ENCODE measurements at places on chromosomes 16 and 17. TPM values are rescaled to one million over a fixed set of nuclear protein-coding genes. Genes with fewer than 3 reads are reported as not detected.

The YPEL2 gene
- total RNA-seq, result 18.9 TPM

The ASPHD1 gene
- total RNA-seq, result 0.13 TPM

The ANKRD40CL gene
- total RNA-seq, result not detected

The SLC16A13 gene
- 39.9 TPM for total RNA-seq

The ITGAX gene
- 1.8 TPM for total RNA-seq

The MPO gene
- total RNA-seq, result 0.43 TPM

The VTN gene
- total RNA-seq, result 3,241 TPM

GRCh38 chr17:77948690-77949114 is 9.8 kb upstream of the TNRC6C start:
- no peak for DNase-seq

DNA sequence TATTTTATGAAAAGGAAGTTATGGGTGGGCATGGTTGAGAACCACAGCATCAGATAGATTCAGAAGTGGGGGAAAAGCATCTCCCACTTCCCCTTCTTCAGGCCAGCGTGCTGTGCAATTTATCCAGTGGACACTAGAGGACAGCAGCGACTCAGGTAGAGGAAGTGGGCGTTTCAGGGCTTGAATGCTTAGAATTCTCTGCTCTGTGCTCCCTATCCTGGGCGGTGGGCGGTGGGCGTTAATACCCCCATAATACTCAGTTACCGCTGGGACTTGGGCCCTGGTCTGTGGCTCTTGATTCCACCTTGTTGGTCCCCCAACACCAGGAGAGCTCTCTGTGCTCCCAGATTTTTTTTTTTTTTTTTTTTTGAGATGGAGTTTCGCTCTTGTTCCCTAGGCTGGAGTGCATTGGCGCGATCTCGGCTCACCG is 3.7 kb upstream of the LYZL6 start:
- DNase-seq, result peak; percentile 62

GRCh38 chr17:10050597-10051101 is 145.6 kb upstream of the RCVRN start:
- DNase-seq, result no peak

DNA sequence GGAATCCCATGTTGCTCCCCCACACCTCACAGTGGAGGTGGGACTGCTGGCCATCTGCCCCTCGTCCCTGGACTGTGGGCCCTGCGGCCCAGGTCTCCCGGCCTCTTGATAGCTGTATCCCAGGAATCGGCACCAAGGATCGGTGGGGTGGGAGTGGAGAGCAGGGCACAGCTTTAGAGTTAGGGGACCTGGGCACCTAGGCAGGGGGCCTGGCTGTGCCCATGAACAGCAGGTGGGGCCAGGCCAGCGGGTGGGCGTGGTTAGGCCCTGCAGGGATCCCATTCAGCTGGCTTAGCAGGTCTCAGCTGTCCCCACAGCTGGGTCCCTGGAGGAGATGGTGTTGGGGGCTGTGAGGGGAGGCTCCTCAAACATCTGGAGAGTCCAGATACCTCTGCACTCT is 49.2 kb downstream of the SREBF1 start:
- no peak for DNase-seq

DNA sequence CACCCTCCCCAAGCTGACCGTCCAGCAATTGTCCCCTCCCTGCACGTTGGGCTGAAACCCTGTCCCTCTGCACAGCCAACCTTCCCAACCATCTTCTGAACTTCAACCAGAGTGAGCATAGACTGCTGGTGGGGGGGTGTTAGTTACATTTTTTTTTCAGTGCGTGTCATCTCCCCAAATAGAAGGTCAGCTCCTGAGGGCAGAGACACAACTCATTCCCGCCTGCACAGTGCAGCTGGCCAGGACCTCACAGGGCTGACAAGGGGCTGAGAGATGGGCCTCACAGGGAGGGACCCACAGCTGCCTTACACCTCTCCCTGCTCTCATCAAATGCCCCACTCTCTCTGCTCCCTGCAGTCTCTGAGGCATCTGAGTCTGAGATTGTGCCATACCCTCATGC is 8.4 kb downstream of the SRL start:
- no peak for DNase-seq

DNA sequence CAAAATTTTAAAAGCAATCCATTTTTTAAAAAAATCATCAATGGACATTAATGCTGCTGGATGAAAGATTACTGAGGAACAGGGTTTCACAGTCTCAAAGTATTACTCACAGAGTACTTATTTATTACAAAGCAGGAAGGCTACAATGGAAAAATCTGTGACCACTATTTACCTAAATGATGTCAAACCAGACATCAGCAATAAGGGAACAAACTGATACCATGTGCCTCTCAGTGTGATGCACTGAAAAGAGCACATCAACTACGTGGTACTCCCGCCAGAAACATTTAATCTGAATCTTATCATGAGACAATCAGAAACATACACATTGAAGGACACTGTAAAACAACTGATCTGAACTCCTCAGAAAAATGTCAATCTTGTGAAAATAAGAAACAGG is 124.2 kb downstream of the PARN start:
- DNase-seq, result no peak

DNA sequence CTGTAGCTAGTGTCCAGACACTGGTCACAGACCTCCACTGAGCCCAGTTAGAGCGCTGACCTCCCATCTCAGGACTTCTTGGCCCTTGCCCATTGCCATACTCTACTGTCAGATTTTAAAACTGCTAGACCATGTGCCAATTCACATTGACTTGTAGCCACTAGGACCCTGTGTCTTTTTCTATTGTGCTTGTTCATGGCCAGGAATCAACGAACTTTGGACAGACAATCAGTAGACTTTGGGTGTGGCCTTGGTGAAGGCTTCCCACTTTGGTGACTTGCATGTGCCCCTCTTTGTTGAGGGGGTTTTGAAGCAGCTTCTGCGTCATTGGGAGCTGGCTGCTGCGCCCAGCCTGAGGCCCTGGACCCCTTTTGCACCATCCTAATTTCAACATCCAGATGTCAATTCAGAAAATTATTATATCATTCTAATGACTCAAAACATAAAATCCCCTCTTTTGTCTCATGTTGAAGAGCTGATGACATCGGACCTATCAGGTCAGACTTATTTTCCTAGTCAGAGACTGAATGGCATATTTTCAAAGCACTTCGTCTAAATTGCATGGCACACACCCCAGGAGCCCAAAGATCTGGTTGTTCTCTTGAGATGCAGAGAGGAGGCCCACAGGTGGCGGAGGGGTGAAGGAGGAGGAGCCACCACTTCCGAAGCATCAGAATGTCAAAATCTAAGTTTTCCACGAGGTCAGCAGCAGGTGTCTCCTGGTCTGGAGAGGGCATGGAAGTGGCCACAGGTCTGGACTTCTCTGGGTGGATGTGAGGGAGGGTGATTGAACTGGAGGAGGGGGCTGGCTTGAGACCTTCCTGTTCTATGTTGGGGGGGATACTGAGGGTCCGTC is 93.4 kb upstream of the CBX4 start:
- DNase-seq, result no peak

- peak; percentile 79 for DNase-seq
Measured at GRCh38 chr16:14405611-14406537, 224.2 kb downstream of the PARN start.

DNA sequence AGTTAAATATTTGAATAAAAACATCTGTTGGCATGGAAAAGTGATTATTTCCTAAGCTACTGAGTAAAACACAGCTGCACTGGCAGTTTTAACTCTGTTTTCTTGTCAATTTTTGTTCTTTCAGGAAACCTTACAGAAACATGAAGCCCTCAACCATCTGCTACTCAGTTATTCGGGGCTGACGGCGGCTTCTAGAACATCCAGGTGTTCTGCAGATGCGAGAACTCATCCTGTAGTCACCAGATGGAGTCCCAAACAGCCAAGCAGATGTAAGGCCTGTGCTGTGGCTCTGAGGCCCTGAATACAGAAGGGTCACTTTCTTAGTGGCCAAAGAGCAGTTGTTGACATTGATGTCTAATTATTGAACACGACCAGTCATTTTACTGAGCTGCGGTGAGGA is 15.5 kb downstream of the ARSG start:
- no peak for DNase-seq

DNA sequence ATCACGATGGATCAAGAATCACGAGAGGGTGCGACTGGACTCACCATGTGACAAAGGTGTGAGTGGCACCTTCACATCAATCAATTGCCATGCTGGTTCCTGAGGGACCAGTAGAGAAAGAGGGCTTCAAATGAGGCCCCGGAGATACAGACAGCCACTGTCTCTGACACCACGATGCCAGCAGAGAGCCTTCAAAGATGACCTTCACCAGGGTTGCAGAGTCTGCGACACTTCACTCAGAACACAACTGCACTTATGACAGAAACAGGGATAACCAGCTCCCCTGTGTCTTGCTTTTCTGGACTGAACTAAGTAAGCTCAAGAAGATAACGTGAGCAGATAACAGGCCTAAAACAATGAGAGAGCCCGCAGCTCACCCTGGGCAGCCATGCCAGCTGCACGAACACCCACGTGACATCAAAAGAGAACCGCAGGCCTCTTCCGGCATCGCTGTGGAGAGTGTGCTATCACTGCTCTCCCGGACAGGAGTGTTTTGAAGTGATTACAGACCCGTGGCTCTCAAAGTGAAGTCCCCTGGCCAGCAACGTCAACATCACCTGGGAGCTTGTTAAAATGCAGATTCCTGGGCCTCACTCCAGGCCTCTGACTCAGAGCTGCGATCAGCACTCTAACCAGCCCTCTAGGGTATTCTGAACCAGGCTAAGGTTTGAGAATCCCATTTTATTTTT is 36.4 kb downstream of the KLHDC4 start:
- no peak for DNase-seq

DNA sequence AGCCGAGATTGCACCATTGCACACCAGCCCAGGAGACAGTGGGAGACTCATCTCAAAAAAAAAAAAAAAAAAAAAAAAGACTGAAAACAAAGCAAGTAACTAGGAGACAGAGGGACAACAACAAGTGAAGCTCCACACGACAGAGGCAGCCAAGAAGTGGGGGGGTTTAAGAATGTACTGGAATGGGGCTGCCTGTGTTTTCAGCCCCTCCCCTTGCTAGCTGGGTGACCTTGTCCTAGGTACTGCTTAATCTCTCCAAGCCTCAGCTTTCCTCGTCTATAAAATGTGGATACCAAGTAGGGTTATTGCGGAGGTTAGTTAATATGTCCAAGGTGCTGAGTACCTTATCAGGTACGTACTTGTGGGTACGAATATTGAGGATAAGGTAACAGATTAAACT is 163.8 kb upstream of the CACNG5 start:
- no peak for DNase-seq

DNA sequence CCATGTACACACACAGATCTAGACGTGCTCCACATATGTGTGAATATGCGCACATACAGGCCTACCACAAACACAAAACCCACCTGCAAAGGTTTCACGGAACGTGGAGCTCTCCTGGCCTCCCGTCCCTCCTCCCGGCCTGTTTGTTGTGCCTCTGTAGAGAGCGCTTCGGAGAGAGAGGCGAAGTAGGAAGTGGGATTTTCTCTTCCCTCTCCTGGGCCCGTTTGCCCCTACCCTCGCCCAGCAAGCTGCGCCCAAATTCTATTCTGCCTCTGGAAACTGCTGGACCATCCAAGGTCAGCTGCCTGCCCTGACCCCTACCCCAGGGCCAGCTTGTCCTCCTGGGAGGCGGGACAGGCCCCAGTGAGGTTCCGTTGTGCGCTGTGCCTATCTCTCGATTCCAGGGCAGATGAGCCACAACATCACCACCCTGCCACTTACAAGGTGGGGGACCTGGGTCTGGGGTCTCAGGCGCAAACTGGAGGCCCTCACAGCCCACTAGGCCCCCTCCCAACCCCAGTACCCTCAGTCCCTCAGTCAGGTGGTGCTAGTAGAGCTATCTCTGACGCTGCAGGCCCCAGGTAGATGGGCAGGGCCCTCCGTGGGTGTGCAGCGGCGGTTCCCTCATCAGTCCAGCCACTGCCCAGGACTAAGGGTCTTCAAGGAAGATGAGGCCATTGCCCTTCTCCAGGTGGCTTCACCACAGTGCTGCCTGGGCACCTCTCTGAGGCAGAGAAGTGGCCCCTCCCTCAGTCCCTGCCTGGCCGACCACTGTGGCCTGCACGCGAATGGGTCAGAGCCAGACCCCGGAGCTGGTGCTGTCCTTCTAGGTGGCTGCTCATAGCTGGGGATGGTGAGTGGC is 54.2 kb downstream of the BEAN1 start:
- DNase-seq, result peak; percentile 42

DNA sequence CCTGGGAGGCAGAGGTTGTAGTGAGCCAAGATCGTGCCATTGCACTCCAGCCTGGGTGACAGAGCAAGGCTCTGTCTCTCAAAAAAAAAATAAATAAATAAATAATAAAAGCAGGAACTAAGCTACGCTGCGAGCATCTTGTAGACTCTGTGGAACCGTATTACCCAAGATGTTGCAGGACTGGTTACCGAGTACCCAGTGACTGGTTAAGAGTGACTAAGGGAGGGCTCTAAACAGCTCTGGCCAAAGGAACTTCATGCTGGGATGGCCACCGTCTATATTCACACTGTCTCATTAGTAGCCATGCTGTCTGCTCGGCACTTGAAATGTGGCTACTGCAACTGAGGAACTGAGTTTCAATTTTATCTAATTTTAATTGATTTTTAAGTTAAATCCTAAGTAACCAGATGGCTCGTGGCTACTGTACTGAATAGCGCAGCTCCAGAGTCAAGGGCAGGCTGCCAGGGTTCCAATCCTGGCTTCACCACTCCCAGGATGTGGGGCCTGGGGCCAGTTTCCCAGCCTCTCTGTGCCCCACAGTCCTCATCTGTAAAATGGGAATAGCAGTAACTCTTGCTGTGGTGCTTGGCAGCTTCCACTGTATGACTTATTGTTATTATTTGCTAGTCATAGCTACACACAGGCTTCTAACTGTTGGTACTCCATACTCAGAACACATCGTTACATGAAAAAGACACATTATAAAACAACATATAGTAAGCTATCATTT is 3.0 kb downstream of the NTAN1 start:
- no peak for DNase-seq
